ENCODE measurements at places on chromosomes 4 and X. TPM values are rescaled to one million over a fixed set of nuclear protein-coding genes. Genes with fewer than 3 reads are reported as not detected.

The ITM2A gene
- total RNA-seq, result 259 TPM

DNA sequence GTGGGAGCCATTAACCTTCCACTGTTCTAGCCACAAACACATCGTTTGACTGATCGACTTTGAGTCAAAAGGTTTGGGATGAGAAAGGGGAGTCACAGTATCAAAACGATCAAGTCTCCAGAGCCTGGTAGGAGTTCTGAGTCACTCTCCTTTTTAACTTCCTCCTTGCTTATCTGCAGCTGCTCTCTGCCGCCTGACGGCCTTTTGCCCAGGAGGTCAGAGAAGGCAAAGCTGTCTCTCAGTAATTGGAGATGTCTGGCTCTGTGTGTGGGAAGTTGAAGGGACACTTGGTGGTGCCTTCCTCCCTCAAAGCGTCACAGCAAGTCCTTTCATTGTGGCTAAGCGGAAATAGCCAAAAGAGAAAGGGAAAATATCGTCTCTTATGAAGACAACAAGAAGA, 63.1 kb downstream of the ANOS1 start:
- DNase-seq, result no peak

The SUPT20HL1 gene
- total RNA-seq, result not detected

GRCh38 chr4:143348233-143349077, 11.8 kb downstream of the GAB1 start:
- DNase-seq, result no peak

DNA sequence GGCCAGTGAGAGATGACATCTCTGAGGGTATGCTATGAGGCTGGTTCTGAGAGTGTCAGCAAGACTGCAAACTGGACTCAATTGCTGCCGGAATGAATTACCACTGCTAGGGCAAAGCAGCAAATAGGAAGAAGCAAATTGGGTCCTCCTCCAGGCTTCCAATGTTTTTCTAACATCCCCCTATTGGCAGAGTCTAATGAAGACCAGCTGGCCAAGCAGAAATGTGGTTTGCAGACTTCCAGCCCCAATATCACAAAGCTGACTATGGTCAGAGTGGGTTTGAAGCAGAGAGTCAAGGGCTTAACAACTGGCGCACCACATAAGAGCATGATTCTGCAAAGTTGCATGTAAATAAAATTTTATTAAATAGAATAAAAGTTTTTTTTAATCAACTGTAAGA, 225.4 kb upstream of the GLRA2 start:
- no peak for DNase-seq

DNA sequence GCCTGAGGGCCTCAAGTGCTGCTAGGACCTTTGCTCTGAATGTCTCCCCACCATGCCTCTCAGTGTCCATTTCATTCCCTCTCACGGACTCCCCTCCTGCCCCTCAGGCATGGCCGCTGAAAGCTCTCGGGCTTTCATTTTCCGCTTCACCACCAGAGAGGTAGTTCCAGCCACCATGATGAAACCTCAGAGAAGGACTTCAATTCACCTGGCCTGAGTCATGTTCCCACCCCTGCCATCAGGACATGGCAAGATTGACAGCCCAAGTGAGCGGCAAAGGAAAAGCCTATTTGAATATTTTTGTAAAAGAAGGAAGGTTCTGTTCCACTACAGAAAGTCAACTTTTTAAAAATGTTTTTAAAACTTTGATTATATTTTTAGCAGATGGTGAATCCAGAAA, 249.3 kb upstream of the GALNT7 start:
- no peak for DNase-seq

DNA sequence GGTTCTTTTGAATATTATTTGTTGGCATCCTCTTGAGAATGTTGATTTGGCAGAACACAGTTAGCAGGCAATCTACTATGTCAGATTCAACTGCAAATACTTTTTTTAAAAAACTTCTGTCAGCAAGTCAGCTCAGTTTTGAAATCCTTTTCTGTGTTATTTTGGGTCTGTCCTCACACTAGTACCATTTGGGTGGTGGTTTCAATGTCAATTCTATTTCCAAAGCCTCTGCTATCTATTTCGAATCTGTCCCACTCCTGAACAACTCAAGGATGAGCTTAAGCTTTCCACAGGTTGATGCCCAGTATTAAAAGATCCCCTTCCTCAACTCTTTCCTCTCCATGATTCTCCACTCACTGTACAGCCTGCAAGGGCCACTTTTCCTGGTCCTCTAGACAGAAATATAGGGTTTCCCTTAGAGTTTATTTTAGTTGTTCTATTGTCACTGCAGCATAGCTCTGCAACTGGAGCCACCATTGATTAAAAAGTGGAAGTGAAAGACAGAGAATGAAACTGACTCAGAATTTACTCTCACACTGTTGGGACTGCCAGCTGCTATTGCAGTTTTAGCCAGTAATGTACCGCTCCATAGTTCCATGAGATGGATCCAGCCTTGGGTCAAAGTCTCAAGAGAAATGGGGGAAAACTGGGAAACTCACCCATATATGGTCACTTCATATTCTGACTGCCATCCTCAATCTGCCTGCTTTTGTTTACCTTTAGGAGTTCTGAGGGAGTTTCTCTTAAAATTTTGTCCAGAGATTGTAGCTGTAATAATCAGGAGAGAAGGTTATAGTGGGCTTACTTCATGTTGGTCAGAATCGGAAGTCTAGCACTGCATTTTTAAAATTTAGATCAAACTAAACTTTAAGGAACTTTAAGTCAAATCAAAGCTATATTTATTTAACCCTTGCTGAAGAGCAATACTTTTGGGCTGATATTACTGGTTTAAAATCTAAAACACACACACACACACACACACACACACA, 14.6 kb downstream of the HDX start:
- DNase-seq, result no peak

DNA sequence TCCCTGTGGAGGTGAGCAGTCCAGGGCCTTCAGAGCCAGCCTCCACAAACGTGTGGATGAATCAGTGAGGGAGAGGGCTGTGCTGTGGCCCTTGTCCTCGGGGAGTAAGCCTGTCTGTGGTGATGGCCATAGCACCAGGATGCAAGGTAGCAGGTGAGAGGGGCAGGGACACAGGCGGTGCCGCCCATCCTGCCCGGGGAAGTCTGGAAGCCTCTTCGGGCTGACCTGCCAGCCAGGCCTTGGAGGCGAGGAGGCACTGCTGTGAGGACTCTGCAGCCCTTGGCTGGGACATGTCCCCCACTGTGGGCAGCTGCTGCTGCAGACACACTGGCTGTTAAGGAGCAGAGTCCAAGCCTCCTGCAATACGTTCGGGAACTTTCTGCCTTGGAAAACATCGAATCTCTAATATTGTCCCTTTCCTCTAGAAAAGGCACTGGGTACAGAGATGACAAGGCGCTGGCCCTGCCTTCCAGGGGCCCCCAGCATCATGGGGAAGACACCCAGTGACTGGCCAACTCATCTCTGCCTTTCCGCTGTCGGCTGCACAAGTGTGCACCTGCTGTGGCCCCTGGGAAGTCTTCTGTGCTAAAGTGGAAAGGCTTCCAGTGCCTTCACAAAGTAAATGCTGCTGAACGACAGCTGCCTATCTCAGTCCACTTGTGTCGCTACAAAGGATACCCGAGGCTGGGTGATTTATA, 101.4 kb downstream of the ADRA2C start:
- no peak for DNase-seq

GRCh38 chrX:16754019-16754418, 32.2 kb upstream of the TXLNG start:
- DNase-seq, result no peak

DNA sequence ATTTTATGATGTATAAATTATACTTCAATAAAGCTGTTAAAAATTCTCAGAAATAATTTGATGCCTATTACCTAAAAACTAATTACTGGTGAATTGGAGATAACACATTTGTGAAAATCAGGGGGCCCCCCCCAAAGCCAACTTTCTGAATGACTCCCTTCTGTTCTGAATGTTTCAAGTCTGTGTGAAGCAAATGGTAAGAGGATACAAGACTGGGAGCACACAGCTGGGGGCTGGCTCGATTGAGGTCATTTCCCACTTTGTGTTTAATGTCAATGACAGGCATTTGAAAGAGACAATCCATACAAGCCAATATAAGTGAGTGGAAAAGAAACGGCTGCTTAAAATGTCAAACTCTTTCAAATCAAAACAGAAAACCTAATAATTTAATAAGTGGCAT, 155.8 kb downstream of the SH2D1A start:
- no peak for DNase-seq

GRCh38 chr4:79653871-79654270, 245.8 kb upstream of the GK2 start:
- DNase-seq, result no peak

The ZNF185 gene
- total RNA-seq, result 1.5 TPM

DNA sequence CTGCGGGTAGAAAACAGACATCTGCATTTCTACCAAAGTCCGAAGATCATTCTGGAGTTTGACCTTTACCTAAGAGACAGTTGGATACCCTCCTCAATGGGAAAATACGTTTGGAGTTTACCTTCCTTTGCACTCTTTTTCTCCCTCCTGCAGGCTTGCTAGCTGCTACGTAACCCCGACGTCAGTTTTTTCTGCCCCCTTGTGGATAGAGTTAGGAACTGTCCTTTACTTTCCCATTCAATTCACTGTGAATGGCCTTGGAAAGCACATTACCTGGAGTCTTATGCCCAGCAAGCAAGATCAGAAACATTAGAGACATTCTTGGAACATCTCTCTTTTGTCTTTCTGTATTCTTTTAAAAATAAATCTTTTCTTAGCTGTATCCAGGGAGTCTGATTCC, 250.7 kb downstream of the NAP1L3 start:
- DNase-seq, result no peak

The NCAPG gene
- total RNA-seq, result 0.58 TPM

- no peak for DNase-seq
Observed at GRCh38 chrX:42748067-42748850, 29.7 kb downstream of the PPP1R2C start.

The DOK7 gene
- total RNA-seq, result not detected

- no peak for DNase-seq
Observed at GRCh38 chrX:8731559-8732395, at the start of gene ANOS1. ANOS1 (minus strand) TSS chrX:8732137; CDS start chrX:8732036, 101 bp downstream.

- no peak for DNase-seq
Observed at GRCh38 chr4:89283226-89284009, 24.2 kb downstream of the GPRIN3 start.

DNA sequence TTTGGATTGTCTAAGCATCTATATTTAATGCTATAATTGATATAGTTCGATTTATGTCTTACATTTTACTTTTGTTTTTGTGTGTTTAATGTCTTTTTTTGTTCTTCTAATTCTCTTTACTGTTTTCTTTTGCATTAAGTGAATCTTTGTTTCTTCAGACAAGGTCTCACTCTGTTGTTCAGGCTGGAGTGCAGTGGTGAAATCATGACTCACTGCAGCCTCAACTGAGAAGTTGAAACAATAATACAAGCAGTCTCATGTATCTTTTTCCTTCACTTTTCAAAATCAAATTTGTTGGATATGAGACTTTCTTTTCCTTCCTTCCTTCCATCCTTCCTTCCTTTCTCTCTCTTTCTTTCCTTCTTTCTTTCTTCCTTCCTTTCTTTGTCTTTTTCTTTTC, 1401.6 kb downstream of the ADGRL3 start:
- no peak for DNase-seq

- no peak for DNase-seq
Observed at GRCh38 chr4:151627491-151627890, 133.3 kb downstream of the GATB start.

The JCHAIN gene
- 2.7 TPM for total RNA-seq

DNA sequence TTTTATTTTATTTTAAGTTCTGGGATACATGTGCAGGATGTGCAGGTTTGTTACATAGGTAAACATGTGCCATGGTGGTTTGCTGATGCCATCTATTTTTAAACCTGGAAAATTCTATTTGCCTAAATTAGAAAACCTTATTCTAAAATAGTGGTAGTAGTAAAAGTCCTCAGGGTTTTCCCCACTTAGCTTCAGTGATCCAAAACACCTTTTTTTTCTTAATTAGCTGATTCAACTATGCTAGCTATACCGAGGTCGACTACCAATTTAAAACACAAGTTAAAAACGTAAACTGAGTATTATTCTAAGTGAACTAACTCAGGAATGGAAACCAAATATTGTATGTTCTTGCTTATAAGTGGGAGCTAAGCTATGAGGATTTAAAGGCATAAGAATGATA, 70.0 kb upstream of the IL13RA1 start:
- DNase-seq, result no peak

- no peak for DNase-seq
Observed at GRCh38 chr4:81459228-81459627, 12.5 kb downstream of the RASGEF1B start.

The NPFFR2 gene
- total RNA-seq, result not detected

- DNase-seq, result no peak
Observed at GRCh38 chrX:40145923-40146261, 48.1 kb upstream of the BCOR start.

GRCh38 chrX:2498781-2499302, 1.9 kb downstream of the DHRSX start:
- no peak for DNase-seq

All from CD4-positive, alpha-beta T cell (primary cell).